Activated T-helper 1 cell treated with anti-CD3 and anti-CD28 coated beads, Interleukin-2, amount 50 U/mL, for 16 hours (primary cell): ENCODE measurements at places on chromosomes 2 and 18.

DNA sequence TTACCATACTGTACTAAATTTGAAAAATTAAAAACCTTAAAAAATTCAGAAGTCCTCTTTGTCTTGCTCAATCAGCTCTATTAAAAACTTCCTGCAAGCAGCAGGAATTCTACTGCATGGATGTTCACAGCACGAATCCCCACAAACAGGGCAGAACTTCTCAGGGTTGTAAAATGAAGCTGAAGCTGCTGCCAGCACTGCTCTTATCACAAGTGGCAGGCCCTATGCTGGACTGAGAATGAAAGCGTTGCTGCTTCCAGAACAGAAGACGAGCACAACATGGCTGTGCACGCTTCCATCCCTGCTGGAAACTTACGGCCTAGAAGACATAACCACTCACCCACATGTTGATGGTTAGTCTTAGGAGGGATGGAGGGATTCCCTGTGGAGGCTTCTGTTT, 134.0 kb downstream of the RAB3GAP1 start:
- no peak for DNase-seq

GRCh38 chr2:149679286-149679685, 91.7 kb upstream of the MMADHC start:
- no peak for DNase-seq

GRCh38 chr2:198880421-198880820, 577.3 kb downstream of the SATB2 start:
- DNase-seq = no peak

DNA sequence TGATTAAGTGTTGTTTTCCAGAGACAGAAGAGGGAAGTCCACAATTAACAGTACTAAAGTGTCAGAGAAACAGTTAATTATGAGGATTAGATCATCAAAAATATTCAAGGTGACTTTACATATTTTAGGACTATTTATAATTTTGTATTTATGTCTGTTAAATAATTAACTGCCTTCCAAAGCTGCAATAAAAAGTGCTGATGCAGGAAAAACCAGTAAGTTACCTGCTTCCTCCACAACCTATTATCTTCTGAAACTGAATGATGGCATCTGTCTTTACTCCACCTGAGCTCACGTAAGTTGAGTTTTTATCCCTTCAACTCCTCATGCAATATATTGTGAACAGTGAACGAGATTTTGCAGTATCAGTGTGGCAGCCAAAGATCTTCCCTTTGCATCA, 570.7 kb downstream of the THSD7B start:
- no peak for DNase-seq

GRCh38 chr2:110105183-110105582, 10.4 kb downstream of the MALL start:
- DNase-seq = no peak

GRCh38 chr2:73004889-73005596, 66.5 kb downstream of the SFXN5 start:
- DNase-seq = no peak

GRCh38 chr2:20300656-20301055, 50.0 kb downstream of the PUM2 start:
- no peak for DNase-seq

GRCh38 chr2:176484838-176485237, 215.6 kb downstream of the MTX2 start:
- DNase-seq = no peak

GRCh38 chr18:69622961-69623360, 222.3 kb downstream of the DOK6 start:
- DNase-seq = no peak

GRCh38 chr2:139214801-139215200, 434.6 kb upstream of the NXPH2 start:
- DNase-seq = no peak

DNA sequence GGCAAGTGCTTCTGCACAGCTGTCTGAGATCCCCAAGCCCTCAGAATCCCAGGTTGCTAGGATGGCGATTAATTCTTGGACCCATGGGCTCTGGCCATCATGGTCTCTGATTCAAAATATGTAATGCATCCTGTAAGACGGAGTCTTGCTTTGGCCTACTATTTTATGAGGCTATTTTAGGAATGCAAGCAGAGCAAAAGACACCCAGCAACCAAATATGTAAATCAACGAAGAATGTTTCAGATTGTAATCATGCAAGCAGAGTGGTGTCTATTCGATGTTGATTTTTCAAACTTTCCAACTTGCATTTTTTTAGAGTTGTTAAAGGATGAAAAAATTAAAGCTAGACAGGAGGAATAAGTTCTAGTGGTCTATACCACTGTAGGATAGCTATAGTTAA, 154.8 kb downstream of the COL6A3 start:
- no peak for DNase-seq

DNA sequence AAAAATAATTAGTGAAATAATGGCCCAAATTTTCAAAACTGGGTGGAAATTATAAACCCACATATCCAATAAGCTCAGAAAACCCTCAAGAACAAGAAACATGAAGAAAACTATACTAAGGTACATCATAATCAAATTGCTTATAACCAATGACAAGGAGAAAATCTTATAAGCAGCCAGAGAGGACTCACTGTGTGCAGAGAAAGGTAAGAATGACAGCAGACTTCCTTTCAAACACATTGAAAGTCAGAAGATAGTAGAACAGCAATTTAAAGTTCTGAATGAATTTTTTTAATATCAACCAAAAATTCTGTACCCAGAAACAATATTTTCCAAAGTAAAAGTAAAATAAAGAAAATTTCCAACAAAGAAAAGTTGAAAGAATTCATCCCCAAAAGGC, 197.7 kb upstream of the RAB12 start:
- DNase-seq = no peak

- no peak for DNase-seq
Observed at GRCh38 chr18:55576001-55576400, 12.0 kb downstream of the TCF4 start.

DNA sequence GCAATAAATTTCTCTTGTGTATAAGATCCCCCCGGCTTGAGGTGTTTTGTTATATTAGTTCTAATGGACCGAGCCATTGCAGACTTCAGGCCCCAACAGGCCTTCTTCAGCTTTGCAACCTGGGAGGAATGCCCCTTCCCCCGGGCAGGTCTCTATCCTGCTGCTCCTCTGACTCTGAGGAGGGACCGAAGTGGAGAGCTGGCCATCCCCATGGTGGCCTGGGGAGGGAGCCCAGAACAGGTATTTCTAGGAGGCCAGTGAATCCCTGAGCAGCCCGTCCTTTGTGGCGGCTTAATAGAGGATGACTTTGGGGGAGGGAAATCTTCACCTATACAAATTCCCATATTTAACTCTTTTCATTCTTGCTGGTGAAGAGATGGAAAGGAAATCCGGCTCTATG, 715.8 kb upstream of the SOX11 start:
- no peak for DNase-seq

DNA sequence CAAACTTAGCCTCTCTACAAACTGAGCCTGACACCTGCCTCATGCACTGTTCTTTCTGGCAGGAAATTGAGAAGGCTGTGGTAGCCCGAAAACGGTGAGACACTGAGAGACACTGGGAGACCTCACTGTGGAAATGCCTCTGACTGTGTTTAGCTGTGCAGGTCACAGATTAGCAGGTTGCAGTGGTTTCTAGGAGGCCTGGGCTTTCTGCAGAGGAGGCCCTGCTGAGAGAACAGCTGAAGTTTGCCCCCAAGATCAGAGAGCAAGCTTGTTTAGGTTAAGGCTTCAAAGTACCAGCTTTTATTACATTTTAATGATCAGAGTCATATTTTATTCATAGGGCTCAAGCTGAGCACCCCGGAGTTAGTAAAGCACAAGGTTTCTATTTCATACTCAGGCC, 68.7 kb upstream of the LYPD6 start:
- no peak for DNase-seq

- DNase-seq = no peak
Observed at GRCh38 chr2:171741189-171741588, 53.9 kb downstream of the DYNC1I2 start.

GRCh38 chr2:191811807-191812602, 34.9 kb downstream of the CAVIN2 start:
- no peak for DNase-seq

- DNase-seq = peak; percentile 15
Observed at GRCh38 chr2:112692495-112692911, 28.3 kb upstream of the NT5DC4 start.

DNA sequence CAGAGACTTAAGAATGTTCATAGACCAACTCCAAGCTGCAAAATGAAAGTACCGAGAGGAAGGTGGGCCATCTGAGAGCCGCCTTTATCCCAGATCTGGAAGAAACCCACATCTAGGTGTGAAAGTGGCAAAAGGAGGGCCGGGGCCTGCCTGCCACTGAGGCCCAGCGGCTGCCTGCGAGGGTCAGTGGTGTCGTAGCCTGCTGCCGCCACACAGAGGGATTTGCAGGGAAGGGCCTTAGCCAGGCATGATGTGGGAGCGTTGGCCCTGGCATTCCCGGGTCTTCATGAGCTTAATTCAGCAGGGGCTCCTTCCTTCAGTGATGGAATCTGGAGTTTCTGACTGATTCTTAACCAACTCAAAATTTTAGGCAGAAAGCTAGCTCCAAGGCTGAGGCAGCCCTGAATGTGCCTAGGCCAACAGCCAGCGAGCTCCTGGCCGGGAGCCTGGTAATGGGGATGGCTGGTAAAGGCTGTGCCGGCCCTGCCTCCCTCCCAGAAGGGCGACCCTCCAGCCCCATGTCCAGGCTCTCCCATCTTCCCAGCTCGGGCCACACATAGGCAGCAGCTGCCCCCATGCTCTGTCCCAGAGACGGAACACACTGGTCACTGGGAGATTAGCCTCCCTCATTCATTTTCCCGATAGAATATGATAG, 230.1 kb downstream of the AGAP1 start:
- no peak for DNase-seq

DNA sequence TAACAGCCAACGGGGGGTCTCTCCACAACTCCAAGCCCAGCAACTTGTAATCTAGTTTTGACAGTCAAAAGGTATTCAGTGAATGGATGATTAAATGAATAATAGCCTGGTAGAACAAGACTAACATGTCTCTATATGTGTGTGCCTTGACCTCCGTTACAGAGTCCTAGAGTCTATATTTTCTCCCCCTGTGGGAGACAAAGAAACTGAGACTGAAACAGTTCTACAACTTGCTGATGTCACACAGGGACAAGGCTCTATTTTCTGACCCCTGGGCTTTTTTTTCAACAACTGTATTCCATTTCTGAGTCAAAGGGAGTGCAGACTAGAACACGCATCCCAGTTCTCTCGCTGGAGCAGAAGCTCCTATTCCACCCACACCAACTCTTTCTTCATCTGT, 223.6 kb upstream of the AGAP1 start:
- no peak for DNase-seq

- no peak for DNase-seq
Observed at GRCh38 chr2:182406221-182406620, 20.6 kb downstream of the PDE1A start.

GRCh38 chr2:107376909-107377308, 449.8 kb upstream of the RGPD4 start:
- no peak for DNase-seq

DNA sequence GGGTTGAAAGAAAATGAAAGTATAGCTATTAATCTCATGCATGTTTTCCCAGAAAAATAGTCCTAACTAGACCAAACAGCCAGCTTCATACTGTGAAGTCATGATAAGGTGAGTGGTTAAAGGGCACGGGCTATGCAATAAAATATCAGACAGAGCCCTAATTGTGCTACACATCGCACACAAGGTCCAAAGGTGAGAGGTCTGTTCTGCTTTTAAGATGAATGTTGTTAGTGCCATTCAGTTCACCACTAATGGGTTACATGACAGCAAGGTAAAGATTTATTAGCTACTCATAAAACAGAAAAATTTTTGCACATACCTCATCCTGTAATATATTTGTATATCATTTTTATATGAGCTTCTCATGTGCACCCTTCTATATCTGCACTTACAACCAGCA, 105.0 kb upstream of the STK17B start:
- no peak for DNase-seq

GRCh38 chr18:7272311-7273049, 41.6 kb downstream of the LRRC30 start:
- DNase-seq = no peak

DNA sequence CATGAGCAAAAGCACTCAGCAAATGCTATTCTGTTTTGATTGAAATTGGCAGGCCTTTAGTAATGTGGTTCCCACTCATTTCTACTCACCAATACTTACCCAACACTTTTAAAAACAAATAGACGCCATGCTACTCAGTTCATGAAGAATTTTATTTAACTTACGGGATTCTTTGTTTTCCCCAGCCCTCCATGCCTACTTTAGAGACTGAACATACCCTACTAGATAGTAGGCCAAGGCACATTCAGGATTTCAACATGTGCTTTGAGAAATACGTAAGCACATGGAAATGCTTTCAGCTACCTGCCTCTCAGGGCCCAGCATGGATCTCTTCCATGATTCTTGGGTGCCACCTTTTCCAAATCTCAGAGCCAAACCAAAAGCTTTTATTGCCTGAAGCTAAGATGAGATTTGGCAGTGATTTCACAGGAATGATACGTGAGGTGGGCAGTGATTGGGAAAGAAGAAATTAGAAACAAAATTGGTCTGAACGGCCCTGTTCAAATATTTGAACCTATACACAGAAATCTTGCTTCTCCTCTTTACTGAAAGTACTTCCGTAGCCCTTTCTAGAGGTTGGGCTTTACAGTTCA, 31.4 kb downstream of the NAPG start:
- DNase-seq = no peak

DNA sequence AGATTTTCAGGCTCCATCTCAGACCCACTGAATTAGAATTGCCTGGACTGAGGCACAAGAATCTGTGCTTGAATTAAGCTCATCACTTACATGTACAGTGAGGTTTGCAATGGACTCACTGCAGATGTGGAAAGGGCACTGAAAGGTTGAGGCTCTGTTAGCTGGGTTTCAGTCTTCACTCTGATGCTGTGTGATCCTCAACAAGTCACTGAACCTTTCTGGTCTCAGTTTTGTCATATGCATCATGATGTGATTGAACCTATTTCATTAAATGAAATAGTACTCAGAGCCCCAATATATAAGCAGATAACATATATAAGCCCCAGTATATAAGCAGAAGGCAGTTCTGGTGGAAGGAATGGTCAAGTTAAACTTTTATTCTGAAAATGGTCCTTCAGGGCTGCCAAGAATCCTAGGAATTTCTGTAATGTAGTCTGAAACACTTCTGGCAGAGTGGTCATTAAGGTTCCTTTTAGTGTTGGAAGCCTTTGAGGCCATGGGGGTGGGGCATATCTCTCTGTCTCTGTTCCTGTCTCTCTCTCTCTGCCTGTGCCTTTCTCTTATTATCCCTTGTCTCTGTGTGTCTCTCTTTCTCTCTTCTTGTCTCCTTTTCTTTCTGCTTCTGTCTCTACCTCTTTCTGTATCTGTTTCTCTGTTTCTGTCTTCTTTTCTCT, 110.4 kb downstream of the ADCYAP1 start:
- no peak for DNase-seq

- no peak for DNase-seq
Observed at GRCh38 chr18:58249712-58250111, 205.7 kb downstream of the NEDD4L start.

- no peak for DNase-seq
Observed at GRCh38 chr2:192254444-192254843, 59.7 kb upstream of the TMEFF2 start.

DNA sequence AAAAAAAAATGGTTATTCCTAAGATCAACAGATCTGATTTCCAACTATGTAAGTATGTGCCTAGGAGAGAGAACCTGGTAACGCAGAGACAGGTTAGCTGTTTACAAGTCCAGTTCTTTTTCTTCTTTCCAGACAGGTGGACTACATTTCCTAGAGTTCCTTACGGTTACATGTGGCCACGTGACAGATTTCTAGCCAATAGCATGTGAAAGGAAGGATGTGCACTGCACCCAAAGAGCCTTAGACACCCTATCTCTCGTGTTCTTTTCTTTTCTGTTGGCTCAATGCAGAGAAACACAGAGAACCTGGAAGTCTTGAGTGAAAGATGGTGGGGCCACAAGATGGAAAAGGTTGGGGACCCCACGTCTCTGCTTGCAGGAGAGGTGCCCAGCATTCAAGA, 375.9 kb downstream of the TNS1 start:
- DNase-seq = no peak
